Head of caudate nucleus (tissue), 42 donors: ENCODE measurements at places on chromosomes 16 and 17.

GRCh38 chr17:60602871-60603270, 2.9 kb downstream of the PPM1D start:
- no peak for DNase-seq

DNA sequence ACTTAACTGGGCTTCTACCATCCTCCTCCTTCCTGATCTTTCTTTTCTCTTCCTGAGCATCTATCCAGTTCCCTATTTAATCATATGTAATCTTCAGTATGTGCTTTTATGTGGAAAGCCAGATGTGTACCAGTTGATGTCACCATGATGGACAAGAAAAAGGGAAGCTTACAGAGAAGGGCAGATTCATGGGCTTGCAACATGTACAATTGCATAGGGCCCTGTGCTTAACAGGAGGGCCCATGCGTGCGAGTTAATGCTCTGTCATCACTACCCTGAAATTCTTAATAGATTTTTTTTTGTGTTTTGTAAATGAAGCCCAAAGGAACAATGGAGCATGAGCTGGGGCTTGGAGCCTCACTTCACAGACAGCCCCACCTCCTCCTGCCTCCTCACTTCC, 124.3 kb downstream of the CDH13 start:
- DNase-seq: no peak

GRCh38 chr16:70160821-70161220, 12.8 kb upstream of the CLEC18C start:
- no peak for DNase-seq

DNA sequence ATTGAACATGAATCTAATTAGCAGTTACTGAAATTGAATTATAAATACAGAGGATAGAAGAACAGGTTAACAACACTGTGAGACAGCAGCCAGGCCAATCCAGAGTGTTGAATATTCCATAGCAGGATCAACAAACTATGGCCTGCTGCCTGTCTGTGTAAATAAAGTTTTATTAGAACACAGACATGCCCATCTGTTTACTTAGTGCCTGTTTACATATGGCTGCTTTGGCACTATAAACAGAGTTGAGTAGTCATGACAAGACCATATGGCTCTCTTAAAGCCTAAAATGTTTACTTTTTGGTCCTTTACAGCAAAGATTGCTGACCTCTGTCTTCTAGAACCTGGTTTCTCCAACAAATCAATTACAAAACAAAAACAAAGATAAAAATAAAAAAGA, 115.4 kb upstream of the CDC42EP4 start:
- DNase-seq: no peak

DNA sequence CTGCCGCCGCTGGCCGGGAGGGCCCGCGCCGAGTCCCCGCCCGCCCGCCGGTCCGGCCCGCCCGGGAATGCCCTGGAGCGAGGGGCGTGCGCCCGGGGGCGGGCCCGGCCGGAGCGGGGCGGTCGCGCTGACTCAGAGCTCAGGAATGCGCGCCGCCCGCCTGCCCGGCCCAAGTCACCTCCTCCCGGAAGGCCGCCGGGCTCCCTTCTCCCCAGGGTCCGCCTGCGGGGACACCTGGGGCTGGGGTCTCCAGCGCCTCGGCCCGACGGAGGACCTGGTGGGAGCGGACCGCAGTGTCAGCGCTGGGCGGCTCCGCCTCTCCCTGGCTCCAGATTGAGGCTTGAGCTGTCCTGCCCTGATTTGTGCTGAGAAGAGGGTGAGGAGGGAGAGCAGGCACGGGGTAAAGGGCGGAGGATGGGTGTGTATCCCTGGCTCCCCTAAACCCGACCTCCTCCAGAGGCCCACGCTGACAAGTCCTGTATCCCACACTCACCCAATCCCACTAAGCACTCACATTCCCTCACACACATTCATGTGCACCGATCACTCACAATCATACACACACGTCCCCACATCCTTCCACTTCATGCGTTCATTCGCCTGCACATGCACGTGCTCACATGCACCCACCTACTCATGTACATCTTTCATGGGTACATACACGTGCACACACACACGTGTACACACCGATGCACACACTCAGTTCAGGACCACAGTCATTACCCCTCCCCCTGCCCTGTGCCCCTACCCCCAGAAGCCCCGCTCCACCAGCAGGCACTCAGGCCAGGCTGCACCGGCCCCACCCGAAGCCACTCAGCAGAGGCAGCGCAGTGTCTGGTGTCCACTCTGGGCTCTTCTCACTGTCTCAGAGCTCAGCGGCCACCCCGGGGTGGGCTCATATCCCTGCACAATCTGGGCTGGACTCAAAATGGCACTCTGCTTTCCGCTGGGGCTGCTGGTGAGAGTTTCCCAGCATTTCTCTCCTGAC, at the start of gene RHBDF1:
Gene RHBDF1, minus strand, starts transcription at position 71 of the 988 bp plus-strand sequence. CDS start 7,616 bp downstream, outside the sequence.
- no peak for DNase-seq
